ENCODE measurements at places on chromosomes 4 and X.

- DNase-seq: no peak
These were observed 175.3 kb downstream of the MAML3 start for GRCh38 chr4:139978692-139979091.

GRCh38 chrX:154748712-154749339, 2.1 kb downstream of the GAB3 start:
- peak; percentile 40 for DNase-seq

DNA sequence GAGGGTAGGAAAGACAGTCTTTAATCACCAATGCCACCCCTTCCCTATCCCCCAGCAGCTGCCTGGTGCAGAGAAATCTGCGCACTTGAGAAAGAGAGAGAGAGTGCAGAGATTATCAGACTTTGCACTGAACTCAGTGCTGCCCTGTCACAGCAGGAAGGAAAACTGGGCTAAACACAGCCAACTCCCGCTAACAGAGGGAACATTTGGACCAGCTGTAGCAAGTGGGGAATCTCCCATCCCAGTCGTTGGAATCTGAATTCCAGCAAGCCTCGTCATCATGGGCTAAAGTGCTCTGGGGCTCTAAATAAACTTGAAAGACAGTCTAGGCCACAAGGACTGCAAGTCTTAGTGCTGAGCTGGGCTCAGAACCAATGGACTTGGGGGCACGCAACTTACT, 168.7 kb downstream of the DLG3 start:
- DNase-seq: no peak

DNA sequence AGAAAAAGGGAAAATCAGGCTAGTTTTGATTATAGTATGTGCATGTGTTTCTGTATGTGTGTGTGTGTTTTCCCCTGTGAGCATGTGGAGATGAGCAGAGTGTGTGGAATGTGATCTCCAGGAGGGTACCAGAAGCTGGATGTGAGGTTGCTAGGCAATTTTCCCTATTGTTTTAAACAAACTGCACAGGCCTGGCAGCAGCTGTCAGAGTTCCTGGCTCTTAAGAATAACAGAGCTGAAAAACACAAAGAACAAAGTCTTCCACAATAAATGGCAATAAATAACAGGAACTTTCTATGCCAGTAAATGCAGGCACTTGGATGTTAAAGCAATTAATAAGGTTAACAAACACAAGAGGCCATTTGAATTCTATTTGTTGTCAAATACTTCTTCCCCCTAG, 344.6 kb upstream of the CTSO start:
- DNase-seq: no peak

DNA sequence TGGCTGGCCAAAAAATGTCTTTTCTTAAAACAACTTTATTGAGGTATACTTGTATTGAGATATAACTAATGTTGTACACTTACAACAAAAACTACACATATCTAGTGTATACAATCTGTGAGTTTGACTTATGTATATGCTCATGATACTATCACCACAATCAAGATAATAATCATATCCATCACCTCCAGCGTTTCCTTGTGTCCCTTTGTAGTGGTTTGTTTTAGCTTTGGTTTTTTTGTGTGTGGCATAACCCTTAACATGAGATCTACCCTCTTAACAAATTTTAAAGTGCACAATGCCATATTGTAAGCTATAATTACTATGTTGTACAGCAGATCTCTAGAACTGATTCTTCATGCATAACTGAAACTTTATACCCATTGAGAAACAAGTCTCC, 13.4 kb upstream of the PCSK1N start:
- DNase-seq: no peak

DNA sequence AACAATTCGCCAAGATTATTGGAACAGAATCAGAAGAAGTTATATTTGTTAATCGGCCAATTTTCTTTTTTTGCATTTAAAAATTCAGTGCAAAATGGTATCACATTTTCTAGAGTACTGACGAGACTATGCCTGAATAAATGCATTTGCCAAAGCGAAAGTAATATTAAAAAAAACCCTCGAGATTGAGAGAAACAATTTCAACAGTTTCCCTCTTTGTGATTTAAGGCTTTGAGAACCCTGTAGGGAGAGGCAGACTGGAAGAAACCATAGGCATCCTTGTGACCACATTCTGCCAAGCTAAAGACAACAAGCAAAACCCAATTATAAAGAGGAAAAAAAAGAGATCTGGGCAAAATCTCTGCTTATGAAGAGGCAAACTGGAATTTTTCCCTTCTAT, 218.1 kb upstream of the GK2 start:
- no peak for DNase-seq

GRCh38 chrX:21990832-21991231, 41.3 kb upstream of the PHEX start:
- DNase-seq: no peak

DNA sequence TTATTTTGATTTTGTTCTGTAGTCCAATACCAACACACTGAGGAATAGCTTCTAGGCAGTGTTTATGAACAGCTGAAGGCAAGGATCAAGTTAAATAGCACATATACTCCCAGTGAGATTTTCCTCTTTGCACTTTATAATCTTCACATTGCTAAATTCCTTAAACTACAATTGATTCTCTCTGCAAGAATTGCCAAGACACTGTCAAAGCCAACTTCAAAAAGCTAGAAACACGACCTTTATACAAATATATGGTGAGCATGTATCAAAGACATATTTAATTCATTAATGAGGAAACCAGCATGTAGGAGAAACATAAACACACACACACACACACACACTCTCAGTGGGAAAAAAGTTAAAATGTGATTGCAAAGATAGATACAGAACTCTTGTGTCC, 86.4 kb upstream of the FAM9C start:
- no peak for DNase-seq

GRCh38 chr4:89879215-89879614, 15.4 kb upstream of the MMRN1 start:
- DNase-seq: no peak

DNA sequence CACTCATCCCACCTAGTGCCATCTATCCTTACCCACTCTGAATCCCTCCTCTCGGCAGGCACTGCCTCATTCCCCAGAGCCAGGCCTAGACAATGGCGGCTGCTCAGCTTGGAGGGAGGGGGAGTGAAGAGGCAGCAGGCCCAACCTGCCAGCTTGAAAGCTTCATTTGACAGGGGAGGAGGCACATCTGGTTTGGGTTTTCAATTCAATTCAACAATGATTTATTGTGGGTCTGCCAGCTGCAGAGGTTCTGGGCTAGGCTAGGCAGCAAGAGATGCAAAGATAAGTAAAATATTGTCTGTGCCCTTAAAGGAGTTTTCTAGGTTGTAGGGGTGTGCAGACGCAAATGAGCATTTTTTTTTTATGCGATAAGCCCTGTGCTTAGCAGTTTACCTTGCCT, 58.5 kb downstream of the RTL9 start:
- no peak for DNase-seq

GRCh38 chr4:132691026-132691425, 458.1 kb upstream of the PCDH10 start:
- DNase-seq: no peak

- no peak for DNase-seq
These were observed 18.4 kb upstream of the CTSO start for GRCh38 chr4:155972098-155972497.

DNA sequence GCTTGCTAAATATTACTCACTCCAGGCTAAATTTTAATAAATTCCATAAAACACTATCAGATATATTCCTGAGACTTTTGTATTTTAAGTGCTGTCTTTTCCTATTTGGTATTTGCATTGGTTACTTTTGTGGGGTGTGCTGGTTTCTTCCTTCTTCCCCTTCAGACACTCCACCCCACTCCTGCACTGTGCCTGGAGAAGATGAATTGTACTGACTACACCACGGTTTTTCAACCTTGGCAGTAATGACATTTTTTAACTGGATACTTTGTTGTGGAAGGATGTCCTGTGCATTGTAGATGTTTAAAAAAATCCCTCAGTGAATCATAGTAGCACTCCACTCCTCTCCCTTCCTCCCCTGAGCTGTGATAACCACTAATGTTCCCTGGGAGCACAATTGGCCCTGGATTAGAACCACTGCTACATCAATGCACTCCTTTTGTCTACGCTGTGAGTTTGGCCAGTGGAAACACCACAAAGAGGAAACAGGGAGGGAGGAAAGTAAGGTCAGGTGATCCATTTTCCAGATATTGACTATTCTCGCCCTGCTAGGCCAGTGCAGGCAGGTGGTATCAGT, 36.3 kb downstream of the SNCA start:
- no peak for DNase-seq

DNA sequence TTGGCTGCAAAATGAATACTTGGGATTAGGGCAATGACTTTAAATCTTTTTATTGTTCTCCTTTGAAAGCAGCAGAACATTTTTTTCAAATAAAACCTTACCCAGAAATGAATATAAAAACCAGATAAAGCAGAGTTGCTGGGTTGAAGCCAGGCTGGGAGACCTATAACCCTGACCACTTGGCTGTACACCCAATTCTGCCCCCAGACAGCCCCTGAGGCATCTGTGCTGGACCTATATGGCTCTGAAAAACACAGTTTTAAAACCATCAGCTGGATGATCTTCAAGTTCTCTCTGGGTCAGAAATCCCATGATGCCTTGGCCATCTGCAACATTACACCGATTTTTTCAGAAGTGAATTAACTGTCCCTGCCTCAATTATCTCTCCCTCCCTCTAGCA, 23.7 kb upstream of the GLRA2 start:
- no peak for DNase-seq

DNA sequence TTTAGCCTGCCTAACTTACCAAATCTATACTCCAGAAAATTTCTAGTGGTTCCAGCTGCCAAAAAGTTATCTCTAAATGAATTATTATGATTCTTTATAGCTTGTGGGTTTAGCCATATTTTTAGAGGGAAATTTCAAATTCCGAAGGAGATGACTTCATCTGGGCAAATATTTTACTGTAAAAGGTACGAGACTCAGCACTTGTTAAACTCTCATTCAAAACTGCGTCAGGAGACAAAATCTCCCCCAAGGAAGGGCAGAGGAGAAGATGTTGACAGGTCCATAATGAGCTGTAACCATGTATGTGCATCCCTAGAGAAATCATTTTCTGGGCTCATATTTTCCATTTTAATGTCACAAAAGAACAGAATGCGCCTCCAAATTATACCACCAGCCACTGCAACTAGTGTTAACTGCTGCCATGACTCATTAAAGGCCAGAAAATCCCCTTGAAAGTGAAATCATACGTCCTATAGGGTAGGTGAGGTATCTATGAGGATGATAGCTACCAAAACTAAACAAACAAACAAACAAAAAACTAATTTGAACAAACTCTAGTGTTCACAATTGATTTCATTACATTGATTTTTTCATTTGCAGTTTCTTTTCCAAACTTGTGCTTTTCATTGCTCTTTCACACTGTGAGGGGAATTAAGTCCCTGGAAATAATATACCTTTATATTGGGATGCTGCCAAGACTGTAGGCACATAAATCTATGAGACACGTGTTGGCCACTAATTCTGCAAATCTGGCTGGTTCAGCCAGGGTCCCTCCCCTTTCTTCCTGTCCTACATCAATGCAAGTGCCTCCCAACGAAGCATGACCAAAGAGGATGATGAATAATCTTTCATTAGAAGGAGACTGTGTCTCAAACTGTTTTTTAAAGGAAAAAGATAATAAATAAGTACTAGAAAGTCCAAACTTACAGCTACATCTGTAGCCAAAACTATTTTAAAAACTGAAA, 85.8 kb downstream of the ARHGAP6 start:
- DNase-seq: no peak

GRCh38 chrX:94942603-94943002, 1268.6 kb downstream of the FAM133A start:
- no peak for DNase-seq

DNA sequence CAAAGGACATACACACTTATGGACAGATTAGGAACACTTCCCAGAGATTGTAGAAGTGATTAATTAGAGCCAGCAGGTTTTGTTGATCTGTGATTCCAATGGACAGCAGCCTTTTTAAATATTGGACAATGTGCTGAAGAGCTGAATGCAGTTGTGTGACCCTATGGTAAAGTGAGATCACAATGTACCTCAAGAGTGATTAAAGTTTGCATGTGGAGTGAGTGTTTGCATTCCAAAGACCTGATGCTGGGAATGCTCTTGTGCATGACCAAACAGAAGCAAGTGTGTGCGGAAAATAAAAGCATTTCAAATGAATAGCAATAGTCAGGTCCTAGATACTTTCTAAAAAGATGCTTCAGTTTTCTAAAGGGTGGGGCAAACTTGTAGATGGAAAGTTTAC, 154.1 kb downstream of the BANK1 start:
- DNase-seq: no peak

- DNase-seq: no peak
These were observed 26.5 kb downstream of the OTUD4 start for GRCh38 chr4:145153904-145154298.

DNA sequence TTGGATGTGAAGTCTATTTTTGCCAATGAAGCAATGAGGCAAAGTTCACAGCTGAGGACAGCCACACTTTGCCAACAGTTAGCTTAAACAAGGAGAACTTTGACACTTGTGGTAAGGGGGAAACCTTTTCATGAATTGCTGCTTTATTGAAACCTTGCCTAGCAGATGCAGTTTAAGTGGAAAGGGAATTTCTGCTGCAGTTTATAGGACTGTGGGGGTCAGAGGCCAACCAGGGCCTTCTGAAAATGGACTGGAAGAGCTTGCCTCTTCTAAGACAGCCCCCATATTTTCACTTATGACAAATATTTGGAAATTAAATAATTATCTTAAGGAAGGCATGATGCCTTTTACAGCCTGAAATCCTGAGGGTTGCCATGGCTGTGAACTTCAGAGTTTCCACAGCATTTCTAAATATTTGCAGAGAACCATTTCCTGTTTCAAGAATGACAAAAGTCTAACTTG, 550.3 kb downstream of the RAB28 start:
- no peak for DNase-seq

- no peak for DNase-seq
These were observed 70.5 kb downstream of the GATB start for GRCh38 chr4:151690164-151690870.

GRCh38 chrX:49934729-49935128, 12.3 kb downstream of the CLCN5 start:
- DNase-seq: no peak

GRCh38 chr4:185730849-185731608, 81.0 kb downstream of the SORBS2 start:
- DNase-seq: no peak

DNA sequence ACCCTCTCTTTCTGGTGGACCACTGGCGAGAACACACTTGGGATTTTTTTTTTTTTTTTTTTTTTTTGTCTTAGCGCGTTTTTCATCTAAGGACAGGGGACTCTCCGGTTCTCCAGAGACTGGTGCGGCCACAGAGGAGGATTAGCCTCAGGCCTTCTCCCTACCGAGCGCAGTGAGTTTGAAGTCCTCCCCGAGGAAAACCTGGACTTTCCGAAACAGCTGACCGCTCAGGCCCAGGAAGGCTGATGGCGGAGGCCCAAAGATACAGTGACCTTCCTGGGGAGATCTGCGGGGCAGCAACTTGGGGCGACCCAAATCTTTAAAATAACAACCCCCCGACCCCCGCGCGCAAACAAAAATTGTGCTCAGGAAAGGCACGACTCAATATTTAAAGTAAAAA, 9.2 kb downstream of the NKX3-2 start:
- DNase-seq: no peak
